ENCODE measurements at places on chromosomes 3 and 15.

GRCh38 chr3:63662500-63662899 is 10.0 kb downstream of the SNTN start:
- no peak for DNase-seq

- no peak for DNase-seq
These were observed 396.8 kb upstream of the AZI2 start for GRCh38 chr3:28745436-28745835.

DNA sequence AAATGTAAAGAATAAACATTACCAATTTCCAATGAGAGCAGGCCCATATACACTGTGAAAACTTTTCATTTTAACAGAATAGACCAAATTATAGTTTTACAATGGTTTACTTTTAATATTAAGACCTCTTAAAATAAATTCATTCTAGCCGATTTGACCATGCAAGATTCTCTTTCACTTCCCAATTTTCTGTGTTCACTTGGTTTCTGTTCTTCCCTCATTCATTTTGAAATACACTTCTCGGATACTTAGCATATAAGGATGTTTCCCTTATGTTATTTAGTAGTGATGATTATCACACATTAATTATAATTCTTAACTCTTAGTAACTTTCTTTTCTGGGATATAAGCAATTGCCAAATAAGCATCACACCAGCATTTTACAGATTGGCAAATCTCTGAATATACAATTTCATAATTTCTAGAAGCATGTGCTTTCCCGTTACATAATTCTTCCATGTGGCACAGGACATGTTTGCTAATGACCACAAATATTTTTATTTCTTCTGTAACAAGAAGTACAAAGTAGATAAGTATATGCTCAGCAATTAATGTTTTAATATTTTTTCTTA is 13.9 kb downstream of the OR5H15 start:
- DNase-seq: no peak

- no peak for DNase-seq
These were observed 63.9 kb downstream of the GLCE start for GRCh38 chr15:69224383-69224782.

DNA sequence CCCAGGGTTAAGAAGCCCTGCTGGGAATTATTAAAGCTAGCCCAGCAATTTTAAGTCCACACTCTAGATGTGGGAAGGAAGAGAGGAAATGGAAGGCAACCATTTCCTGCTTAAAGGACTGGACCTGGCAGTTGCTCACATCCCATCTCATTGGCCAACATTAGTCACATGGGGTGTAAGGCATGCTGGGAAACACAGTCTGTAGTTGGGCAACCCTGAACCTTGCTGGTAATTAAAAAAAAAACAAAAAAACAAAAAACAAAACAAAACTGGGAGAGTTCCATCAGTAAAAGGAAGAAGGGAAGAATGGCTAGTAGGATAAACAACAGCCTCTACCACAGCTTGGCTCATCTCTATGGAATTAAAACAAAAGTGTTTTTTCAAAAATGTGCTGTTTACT is 136.0 kb downstream of the VGLL4 start:
- DNase-seq: no peak

DNA sequence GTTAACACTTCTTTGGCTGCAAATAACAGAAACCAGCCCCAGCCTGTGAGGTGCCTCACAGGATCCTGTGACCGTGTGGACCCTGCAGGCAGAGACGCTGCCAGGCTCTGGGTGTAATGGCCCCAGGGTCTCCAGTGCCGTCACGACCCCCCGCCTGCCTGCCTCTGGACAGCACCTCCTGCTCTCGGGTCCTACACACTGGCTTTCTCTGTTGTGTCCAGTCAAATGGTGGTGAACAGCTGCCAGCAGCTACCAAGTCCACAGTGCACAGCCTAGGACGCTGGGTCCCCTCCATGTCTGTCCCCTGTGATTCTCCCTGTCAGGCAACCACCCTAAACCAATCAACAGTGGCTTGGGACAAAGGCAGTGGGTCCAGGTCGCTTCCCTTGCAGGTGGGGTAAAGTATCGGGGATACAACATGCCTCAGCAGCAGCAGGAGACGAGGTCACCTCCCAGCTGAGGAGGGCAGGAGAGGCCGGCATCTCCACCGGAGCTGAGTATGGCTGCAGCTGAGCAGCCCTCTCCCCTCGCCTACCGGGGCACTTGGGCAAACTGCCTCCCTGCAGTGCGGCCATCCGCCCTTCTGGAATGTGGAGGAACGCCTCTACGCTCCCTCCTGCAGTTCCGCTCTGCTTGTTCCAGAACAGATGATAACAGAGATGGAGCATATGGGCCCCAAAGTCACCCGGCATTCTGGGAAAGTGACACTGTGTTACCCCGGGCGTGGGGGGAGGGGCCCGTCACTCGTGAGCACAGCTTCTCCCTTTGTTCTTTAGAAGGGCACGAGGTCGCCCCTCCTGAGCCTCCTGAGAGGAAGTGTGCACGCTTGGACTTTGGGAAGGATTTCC is 21.1 kb upstream of the SKOR1 start:
- DNase-seq: no peak

DNA sequence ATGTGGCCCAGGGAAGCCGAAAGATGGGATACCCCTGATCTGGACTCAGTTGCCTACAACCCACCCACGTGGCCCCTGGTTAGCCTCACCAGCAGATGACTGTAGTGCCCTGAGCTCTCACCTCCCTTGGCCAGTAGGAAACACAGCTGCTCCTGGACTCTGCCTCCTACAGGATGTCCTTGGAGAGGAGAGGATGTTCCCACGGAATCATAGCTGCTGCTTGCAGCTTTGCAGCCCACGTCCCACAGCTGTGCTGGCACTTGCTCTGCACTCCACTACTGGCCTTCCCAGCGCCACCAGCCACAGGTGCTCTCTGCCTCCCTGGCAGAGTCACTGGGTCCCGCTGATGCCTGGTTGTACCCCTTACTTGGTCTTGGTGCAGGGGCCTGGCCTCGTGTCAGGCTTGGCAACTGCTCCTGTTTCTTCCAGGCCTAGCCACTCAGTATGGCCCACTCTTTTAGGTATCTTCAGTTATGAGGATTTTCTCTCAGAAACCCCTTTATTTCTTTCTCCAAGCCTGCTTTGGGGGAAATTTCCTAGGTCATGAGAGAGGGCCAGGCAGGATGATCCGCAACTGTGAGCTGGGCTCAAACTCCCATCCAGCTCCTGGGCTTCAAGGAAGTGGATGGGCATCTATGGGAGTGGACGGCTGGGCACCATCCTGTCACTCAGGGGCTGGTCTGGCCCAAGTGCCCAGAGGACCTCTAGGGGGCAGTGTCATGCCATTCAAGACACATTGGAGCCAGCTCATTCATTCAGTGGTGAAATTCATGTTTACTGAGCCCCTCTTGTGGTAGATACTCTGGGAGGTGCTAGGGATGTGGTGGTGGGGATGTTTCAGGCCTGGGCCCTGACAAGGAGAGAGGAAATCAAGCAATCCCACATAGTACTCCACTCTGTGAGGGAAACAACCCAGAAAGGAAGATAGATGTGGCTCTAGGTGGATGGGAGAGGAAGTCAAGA is 16.2 kb upstream of the VILL start:
- no peak for DNase-seq

DNA sequence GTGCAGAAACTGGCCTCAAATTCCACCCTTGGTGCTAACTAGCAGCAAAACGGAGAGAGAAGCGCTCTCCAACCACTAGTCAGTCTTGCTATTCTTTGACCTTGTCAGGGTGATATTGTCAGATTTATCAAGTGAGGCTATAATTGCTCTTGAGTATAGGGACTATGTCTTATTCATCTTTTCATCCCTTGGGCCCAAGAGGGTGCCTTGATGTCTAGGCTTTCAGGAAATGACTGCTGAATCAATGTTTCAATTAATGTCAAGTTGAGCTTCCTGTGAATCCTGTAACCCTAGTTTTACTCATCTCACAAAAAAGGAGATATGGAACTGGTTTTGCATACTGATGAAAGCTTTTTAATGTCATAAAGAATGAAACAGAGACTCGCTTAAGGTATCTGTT is 701.3 kb downstream of the EDEM1 start:
- no peak for DNase-seq

GRCh38 chr15:85456798-85457197 is 76.4 kb downstream of the AKAP13 start:
- no peak for DNase-seq

DNA sequence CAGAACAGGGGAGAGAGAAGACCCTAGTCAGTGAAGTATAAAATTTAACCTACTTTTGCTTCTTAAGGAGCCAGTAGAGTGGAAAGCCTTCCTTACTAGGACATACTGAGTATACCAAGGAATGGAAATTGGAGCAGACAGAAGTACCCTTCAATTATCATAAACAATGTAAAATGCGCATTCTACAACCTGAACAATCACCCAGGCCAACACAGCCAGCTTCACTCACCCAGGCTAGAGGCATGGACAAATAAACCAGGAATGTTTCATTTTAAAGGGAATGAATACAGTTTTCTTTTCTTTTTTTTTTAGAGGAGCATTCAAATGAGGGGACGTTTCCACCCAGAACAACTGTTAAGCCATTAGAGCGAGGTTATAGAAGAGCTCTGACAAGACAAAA is 41.9 kb upstream of the PLXND1 start:
- DNase-seq: no peak

DNA sequence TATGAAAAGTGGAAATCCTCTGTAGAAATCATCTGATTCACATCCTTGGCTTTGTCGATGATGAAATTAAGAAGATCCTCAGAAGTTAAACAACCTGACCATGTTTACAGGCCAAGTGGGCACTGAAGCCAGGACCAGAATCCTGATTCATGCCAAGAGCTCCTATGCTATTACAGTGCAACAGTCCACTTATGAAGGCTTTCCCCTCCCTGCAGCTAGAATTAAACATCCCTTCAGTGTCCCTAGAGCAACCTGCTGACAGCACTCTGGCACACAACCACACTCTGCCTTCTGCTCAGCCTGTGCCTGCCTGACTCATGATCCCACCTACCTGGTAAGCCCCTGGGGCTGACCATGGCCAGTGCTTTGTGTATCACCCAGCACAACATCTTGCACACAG is 33.8 kb downstream of the TXNRD3 start:
- no peak for DNase-seq

DNA sequence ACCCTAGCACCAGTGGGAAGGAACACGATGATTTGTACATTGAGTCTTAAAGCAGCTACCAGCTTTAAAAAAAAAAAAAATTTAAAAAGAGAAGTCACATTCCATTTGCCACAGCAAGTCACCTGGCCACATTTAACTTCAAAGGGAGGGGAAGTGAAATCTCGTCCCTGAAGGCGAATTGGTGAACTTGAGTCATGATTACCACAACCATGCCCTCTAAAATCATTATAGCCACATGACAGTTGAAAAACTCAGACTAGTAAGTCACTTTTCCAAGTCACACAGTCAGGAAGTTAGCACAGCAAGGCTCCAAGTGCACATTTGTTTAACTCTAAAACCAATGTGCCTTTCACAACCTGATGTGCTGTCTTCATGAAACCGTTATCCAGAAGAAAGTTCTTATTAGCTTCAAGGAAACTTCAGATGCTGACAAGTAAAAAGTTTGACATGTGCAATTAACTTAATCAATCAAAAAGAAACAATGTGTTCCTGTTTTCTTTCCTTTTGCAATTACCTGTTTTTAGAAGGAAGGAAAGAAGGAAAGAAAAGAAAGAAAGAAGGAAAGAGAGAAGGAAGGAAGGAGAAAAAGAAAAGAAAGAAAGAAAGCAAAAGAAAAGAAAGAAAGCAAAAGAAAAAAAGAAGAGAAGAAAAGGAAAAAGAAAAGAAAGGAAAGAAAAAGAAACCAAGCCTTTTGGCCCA is 8.3 kb upstream of the THSD4 start:
- DNase-seq: no peak

DNA sequence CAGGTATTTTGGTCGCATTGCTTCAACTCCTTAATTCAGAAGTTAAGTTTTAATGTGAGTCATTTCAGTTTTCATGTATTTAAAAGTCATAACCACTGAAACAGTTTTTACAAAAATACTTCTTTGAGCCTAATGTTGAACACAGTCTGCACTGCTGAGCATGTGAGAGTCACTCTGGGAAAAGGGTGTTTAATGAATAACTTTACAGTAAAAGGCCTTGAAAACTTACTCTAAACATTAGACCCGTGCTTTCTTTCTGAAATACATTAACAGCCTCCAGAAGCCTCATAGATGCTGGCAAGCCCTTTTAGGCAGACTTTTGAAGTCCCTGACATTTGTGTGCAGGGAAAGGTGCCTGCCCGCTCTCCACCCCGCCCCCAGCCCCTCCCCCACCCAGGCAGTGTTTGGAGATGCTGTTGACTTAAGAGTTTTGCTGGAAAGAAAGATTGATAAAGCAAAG is 68.9 kb upstream of the NR2F2 start:
- no peak for DNase-seq

- DNase-seq: no peak
These were observed 28.5 kb downstream of the THBS1 start for GRCh38 chr15:39609166-39609916.

DNA sequence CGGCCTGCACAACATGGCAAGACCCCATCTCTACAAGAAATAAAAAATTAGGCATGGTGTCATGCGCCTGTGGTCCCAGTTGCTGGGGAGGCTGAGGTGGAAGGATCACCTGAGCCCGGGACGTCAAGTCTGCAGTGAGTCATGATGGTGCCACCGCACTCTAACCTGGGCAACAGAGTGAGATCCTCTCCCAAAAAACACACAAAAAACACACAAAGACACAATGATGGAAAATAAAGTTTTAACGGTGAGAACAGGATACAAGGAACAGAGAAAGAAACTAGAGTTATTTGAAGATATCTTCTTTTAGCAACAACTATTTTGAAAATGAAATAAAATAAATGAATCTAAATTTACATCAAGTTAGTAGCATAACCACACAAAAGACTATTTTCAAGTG is 12.0 kb downstream of the CLASP2 start:
- DNase-seq: no peak

DNA sequence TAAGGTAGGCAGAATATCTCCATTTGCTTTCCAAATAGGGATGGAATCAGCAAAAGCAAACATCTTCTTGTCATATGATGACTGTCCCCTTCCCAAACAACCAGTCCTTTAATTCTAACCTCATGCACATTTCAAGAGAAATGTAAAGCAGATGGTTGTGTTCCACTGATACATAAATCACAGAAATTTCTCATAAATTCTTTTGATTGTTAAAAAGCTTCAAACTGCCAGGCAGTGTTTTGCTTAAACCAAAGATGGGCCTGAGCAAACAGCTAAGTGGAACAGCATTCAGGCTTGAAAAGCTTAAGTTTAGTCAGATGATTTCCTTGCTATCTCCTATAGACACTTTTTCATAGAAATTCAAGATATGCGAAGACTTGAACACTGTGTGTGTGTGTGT is 74.3 kb upstream of the SOX2 start:
- no peak for DNase-seq
